Left hindlimb (tissue), 1 donor: ENCODE measurements at places on chromosomes 4 and X.

DNA sequence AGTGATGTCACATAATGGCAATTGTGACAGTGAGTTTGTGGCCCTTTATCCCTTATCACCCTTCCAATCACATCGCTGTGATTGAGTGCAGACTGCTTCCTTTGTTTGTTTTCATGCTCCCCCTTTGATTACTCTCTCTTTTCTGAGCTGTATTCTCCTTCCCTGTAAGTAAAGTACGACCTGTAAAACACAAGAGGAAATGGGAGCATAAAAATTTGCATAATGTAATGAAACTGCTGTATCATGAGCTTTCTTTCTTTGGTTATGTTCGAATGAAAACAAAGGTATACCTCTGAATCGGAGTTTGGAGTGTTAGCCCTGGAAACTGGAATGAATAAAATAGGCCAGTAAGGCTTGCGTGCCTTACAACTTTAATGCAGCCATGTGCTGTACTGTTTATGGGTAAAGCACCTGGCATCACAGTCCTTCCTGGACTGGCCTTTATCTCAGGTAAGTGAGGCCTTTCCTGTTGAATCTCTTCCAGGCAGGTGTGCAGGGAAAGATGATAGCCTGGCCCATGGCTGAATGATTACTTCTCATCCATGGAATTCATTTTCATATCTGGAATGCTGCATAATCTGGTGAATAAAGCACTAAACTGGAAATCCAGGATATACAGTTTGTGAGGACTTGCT is 26.6 kb upstream of the HS3ST1 start:
- DNase-seq = no peak

GRCh38 chrX:124242131-124242530 is 90.3 kb upstream of the TEX13D start:
- no peak for DNase-seq

DNA sequence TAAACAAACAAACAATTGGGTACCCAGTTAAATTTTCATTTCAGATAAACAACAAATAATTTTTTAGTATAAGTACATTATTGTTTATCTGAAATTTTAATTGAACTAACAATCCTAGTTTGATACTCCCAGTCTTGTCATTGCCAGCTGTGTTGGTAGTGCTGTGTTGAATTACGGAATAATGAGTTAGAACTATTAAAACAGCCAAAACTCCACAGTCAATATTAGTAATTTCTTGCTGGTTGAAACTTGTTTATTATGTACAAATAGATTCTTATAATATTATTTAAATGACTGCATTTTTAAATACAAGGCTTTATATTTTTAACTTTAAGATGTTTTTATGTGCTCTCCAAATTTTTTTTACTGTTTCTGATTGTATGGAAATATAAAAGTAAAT is 2.9 kb downstream of the CXCL8 start:
- DNase-seq = no peak

DNA sequence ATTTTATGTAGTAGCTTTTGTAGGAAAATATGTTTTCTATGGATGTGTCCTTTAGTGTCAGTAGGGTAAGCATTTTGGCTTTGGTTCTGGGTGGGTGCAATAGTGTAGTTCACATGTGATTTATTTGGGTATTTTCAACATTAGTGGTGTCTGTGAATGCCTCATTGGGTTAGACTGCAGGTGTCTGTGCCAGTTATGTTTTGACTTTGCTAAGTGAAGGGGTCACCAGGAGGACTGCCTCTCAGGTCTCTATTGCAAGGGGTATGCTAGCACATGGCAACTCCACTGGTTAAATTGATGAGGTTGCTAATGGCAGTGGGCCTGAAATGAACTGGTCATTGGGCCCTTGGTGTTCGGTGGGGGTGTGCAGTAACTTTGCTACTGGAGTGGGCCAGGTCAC is 467.1 kb downstream of the NAF1 start:
- DNase-seq = no peak

GRCh38 chr4:101104312-101105052 is 242.8 kb downstream of the PPP3CA start:
- no peak for DNase-seq

DNA sequence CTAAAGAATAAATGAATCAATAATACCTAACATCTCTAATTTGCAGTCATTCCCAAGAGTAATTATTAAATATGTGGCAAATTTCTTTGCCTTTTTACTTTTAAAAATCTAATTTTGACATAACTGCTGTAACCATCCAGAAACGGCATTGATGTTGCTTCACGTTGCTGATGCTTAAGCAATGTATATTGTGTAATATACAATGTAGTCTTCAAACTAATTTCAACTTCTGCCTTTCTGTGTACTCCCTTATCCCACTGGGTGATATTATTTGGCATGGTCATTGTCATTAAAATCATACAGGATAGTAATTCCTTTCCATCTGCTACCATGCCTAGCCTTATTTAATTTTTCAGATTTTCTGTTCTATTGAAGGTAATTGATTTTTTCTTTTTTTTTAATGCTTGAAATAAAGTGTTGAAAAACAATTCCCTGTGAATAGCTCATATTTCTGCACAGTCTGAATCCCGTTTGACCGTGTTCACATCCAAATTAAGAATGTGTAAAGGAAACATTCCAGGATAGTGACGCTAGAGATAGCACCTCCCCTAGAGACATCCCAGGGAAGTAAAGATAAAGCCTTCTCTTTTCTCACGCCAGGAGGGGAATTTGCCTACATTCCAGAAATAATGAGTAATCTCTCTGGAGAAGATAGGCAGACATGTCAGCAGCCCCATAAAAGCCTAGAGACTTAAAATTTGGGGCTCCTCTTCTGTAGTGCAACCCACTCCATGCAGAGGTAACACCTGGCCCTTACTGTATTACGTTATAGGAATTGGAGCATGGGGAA is 8.6 kb downstream of the FAM200B start:
- no peak for DNase-seq

DNA sequence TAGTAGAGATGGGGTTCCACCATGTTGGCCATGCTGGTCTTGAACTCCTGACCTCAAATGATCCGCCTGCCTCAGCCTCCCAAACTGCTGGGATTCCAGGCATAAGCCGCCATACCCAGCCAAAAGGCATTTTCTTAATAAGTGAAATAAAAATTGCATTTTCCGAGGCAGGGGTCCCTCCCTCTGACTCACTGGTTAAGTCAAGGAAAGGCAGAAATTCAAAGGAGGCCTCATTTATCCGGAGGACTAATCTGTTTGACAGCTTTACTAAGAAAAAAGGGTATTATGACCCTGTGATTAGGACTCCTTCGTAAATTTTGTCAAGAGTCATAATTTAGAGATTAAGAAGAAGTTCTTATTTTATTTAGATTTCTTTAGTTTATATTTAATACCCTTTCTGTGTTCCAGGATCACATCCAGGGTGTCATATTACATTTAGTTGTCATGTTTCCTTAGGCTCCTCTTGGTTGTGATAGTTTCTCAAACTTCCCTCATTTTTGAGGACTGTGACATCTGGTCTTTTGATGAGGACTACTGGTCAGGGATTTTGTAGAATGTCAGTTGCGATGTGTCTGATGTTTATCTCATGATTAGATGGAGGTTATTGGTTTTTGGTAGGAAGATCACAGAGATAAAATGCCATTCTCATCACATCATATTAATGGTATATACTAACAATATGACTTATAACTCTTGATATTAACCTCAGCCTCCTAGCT is 753.7 kb upstream of the AMOT start:
- DNase-seq = no peak

GRCh38 chr4:116413222-116413621 is 672.2 kb downstream of the TRAM1L1 start:
- DNase-seq = no peak

DNA sequence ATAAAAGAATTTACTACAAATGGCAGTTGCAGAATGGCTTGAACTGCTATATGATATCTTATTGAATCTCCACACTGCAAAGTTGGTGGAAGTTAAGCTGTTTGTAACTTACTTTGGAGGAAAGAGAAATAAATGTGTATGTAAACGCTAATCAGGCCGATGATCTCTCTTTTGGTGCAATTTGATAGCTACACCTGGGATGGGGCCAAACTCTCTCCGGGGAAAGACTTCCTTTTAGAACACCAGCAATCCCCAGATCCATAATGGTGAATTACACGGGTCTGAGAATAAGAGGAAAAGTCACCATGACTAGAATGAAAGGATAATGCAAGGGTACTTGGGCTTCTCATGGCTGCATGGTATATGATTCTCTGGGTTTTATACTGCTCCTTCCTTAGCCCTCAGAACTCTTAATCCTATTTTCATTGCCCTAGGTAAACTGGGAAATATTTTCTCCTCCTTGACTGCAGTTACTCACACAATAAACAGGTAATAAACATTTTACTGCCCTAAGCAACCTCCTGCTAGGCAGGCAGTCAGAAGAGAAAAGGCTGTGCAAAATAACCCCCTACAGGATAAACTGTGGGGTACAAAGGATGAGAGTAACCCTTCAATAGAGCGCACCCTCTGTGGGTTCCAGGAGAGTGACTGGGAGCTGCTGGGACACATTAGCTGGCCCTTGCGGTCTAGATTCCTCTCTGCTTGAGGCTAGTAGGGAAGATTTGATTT is 109.3 kb downstream of the MGST2 start:
- no peak for DNase-seq
